ENCODE measurements at places on chromosomes 5 and 9. TPM values are rescaled to one million over a fixed set of nuclear protein-coding genes. Genes with fewer than 3 reads are reported as not detected.

Gene TLX3
- polyA plus RNA-seq: not detected

Gene SH3PXD2B
- 48.2 TPM for polyA plus RNA-seq

Gene ACTBL2
- not detected for polyA plus RNA-seq

Gene RAD50
- 44.7 TPM for polyA plus RNA-seq

Gene TPPP
- 10.0 TPM for polyA plus RNA-seq

Gene WDR38
- 3.4 TPM for polyA plus RNA-seq

Gene STXBP1
- 40.7 TPM for polyA plus RNA-seq

Gene IL5
- 0.40 TPM for polyA plus RNA-seq

Gene CXCL14
- 61.2 TPM for polyA plus RNA-seq

Gene RNF208
- polyA plus RNA-seq: 7.0 TPM

Gene PFN3
- not detected for polyA plus RNA-seq

Gene GDF9
- polyA plus RNA-seq: 1.1 TPM

Gene DAB2
- 118 TPM for polyA plus RNA-seq

Gene FOXE1
- polyA plus RNA-seq: not detected

Gene C9
- polyA plus RNA-seq: not detected

Gene CDC20B
- polyA plus RNA-seq: 17.2 TPM

Gene NR6A1
- 1.6 TPM for polyA plus RNA-seq

Gene CMYA5
- polyA plus RNA-seq: 11.3 TPM

Gene KCNN2
- 2.0 TPM for polyA plus RNA-seq

Gene DMRT1
- not detected for polyA plus RNA-seq

Gene OTULINL
- 10.0 TPM for polyA plus RNA-seq

Gene CCL27
- polyA plus RNA-seq: 1.6 TPM

Gene IRF1
- polyA plus RNA-seq: 17.9 TPM

Gene DMRT3
- not detected for polyA plus RNA-seq

Gene PDLIM4
- polyA plus RNA-seq: 10.4 TPM

Gene ADGRD2
- 0.14 TPM for polyA plus RNA-seq

Gene PGM5
- polyA plus RNA-seq: 56.7 TPM

Gene LRRC19
- polyA plus RNA-seq: 0.49 TPM

Gene PCDHB13
- polyA plus RNA-seq: 6.9 TPM

Gene CYLC2
- not detected for polyA plus RNA-seq

Gene GHR
- 19.2 TPM for polyA plus RNA-seq

Gene KIF4B
- 0.20 TPM for polyA plus RNA-seq

Gene EMB
- polyA plus RNA-seq: 6.8 TPM

Gene PCDHGA11
- polyA plus RNA-seq: 3.3 TPM

Gene EIF4EBP3
- 13.1 TPM for polyA plus RNA-seq

Gene RGS14
- polyA plus RNA-seq: 7.8 TPM

Gene MYMK
- polyA plus RNA-seq: not detected

Gene PDE4D
- polyA plus RNA-seq: 21.4 TPM

Gene PCDHGA6
- polyA plus RNA-seq: 6.4 TPM

Gene AJM1
- 0.68 TPM for polyA plus RNA-seq

Gene RNF224
- 3.2 TPM for polyA plus RNA-seq

Gene NR5A1
- polyA plus RNA-seq: not detected

Gene DMRT2
- not detected for polyA plus RNA-seq

Gene ALDH7A1
- 120 TPM for polyA plus RNA-seq

Gene C5orf34
- 6.2 TPM for polyA plus RNA-seq

Gene CCL21
- 160 TPM for polyA plus RNA-seq

Gene PCDHGB5
- polyA plus RNA-seq: 8.3 TPM

Gene RGP1
- 32.1 TPM for polyA plus RNA-seq

Gene NXNL2
- 0.66 TPM for polyA plus RNA-seq

Gene LCN15
- 0.10 TPM for polyA plus RNA-seq

Gene FOXD4L4
- polyA plus RNA-seq: not detected

Gene RASGRF2
- polyA plus RNA-seq: 3.0 TPM

Gene KCNV2
- polyA plus RNA-seq: 0.17 TPM

Gene FANCG
- 47.4 TPM for polyA plus RNA-seq

Gene ROR2
- 36.5 TPM for polyA plus RNA-seq

Gene TUSC1
- 15.1 TPM for polyA plus RNA-seq

Gene TMEM174
- 0.13 TPM for polyA plus RNA-seq

Gene EPB41L4A
- polyA plus RNA-seq: 13.6 TPM
